ENCODE measurements at places on chromosomes 1 and 21. TPM values are rescaled to one million over a fixed set of nuclear protein-coding genes. Genes with fewer than 3 reads are reported as not detected.

The NEGR1 gene
- 3.1 TPM for total RNA-seq

The OR10J4 gene
- total RNA-seq, result not detected

The C1orf74 gene
- 3.1 TPM for total RNA-seq

The PLD5 gene
- not detected for total RNA-seq

The SLC25A34 gene
- 0.77 TPM for total RNA-seq

The NCSTN gene
- total RNA-seq, result 97.1 TPM

The PDC gene
- total RNA-seq, result not detected

The PADI1 gene
- total RNA-seq, result not detected

The PTGFRN gene
- 1.2 TPM for total RNA-seq

The NUF2 gene
- 0.51 TPM for total RNA-seq

The NKAIN1 gene
- under 0.01 TPM for total RNA-seq

The STUM gene
- total RNA-seq, result not detected

The SERPINC1 gene
- under 0.01 TPM for total RNA-seq

The MATN1 gene
- not detected for total RNA-seq

The PIGR gene
- total RNA-seq, result not detected

The ST6GALNAC5 gene
- 1.3 TPM for total RNA-seq

The DPYD gene
- 64.2 TPM for total RNA-seq

The CLCNKA gene
- total RNA-seq, result under 0.01 TPM

The TEKT2 gene
- 0.50 TPM for total RNA-seq

The ADGRL4 gene
- total RNA-seq, result 5.0 TPM

The ANKRD34A gene
- 0.26 TPM for total RNA-seq

The ZYG11B gene
- total RNA-seq, result 50.7 TPM

The APCS gene
- not detected for total RNA-seq

The FMO4 gene
- 7.3 TPM for total RNA-seq

The OR2T29 gene
- total RNA-seq, result not detected

The ZBTB37 gene
- total RNA-seq, result 6.7 TPM

The C1orf94 gene
- under 0.01 TPM for total RNA-seq

The THEM5 gene
- not detected for total RNA-seq

The FNDC10 gene
- 0.50 TPM for total RNA-seq

The ENSA gene
- total RNA-seq, result 53.7 TPM

The MMEL1 gene
- 0.33 TPM for total RNA-seq

The PPFIA4 gene
- 4.3 TPM for total RNA-seq

The KRTAP21-2 gene
- not detected for total RNA-seq

The CAMK1G gene
- 0.77 TPM for total RNA-seq
